ENCODE measurements at places on chromosomes 7 and 10.

GRCh38 chr7:139850906-139851305, 21.8 kb downstream of the TBXAS1 start:
- no peak for DNase-seq

DNA sequence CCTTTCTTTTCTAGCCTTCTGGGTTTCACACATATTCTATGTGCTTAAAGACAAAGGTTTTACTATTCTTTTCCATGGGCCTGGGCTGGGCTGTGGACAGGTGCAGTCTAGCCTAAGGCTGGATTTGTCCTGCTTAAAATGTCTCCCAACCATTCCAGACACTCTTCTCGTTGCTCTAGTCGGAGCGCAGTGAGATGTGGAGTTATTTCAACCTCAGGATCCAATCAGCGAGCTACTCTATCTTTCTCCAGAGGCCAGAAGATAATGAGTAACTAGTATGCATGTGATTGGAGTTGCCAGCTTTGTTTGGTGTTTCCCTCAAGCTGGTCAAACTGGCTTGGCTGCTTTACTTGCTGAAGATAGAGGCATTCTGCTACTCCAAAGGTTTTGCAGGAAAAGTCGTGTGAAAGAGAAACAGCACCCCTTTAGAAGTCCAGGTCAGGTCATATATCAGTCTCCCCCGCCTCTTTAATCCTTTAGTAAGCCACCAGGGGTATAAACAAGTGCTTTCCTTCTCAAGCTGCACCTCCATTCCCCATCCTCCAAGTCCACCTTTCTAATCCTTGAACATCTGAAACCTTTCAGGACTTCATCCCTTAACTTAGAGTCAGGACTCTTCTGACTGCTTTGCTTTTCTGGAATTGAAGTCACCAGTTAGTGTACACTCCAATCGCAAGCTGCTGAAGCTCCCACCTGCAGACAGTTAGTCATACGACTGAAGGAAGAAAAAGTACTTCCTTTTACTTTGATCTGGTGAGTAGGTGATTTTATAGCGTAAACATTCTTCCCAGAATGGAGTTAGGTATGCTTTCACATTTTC, 78.8 kb downstream of the DNMBP start:
- no peak for DNase-seq

GRCh38 chr7:51021906-51022570, 239.3 kb upstream of the GRB10 start:
- no peak for DNase-seq

DNA sequence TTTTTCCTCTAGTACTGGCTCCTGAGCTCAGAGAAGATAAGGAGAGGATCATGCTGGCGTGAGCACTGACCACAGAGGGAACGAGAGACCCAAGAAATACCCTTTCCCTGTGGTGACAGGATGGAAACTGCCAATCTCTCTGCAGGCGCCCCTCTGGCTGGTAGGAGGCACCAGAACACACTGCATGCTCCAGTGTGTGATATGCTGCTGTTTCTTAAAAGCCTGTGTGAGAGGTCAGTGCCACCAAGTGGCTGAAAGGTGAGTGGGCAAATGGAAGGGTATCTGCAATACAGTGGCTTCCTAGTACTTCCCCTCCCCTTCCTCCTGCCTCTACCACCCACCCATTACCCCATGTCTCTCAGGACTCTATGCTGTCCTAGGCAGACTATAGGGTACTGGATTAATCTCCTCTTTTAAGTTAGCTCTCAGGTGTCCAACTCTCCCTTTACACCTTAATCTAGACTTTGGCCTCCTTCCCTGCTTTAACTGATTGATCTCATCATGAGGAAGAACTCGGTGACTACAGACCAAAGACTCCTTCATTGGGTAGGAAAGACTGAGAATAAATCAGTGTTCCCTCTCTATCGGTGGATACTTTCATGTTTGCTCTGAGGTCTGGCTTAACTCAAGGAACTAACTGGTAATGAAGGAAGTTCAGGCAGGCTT, 283.6 kb downstream of the ADRA2A start:
- DNase-seq = no peak

GRCh38 chr10:78386509-78386908, 352.8 kb downstream of the RPS24 start:
- DNase-seq = no peak

- no peak for DNase-seq
These were observed 64.6 kb upstream of the CREB5 start for GRCh38 chr7:28347475-28348318.

- no peak for DNase-seq
These were observed 34.1 kb upstream of the GUSB start for GRCh38 chr7:66016131-66016461.

- no peak for DNase-seq
These were observed 30.7 kb downstream of the FGF8 start for GRCh38 chr10:101745074-101745696.

GRCh38 chr10:75740541-75740940, 309.1 kb downstream of the LRMDA start:
- no peak for DNase-seq

- no peak for DNase-seq
These were observed 10.0 kb upstream of the TSPAN33 start for GRCh38 chr7:129134356-129134987.

DNA sequence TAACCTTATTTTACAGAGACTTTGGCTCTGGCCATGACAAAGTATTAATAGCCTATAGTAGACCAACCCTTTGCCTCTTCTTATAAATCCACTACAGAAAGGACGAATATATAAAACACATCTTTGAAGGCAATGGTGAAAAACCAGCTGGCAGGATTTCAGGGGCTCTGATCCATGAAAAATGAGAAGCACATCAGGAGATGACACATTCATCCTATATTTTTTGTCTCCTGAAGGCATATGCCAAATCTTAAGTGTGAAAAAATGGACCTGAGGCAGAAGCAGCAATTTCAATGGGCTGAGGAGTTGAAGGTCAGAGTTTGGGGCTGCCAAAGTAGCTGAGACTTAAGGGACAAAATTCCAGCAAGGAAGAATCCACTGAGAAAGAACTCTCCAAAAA, 14.4 kb downstream of the RNF216 start:
- no peak for DNase-seq
